ENCODE measurements at places on chromosomes 11 and 22.

DNA sequence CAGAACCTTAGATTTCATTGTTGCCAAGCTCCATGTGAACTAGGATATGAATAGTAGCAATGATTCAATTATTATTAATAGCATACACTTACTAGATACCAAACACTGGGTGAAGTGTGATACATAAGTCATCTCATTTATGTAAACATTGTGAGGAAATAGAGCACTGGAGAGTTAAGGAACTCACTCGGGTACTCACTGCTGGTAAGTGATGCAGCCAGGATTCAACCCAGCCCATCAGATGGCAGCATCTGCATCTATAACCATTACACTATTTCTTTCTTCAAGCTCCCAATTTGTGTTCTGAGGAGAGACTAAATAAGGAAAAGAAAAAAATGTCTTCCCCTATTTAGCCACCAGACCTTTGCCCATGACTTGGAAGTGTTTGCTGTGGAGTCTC, 10.2 kb upstream of the ALG8 start:
- no peak for DNase-seq

- no peak for DNase-seq
Measured at GRCh38 chr11:64633555-64634159, 42.6 kb downstream of the SLC22A12 start.

- DNase-seq, result no peak
Measured at GRCh38 chr11:123330948-123331347, 99.1 kb upstream of the GRAMD1B start.

DNA sequence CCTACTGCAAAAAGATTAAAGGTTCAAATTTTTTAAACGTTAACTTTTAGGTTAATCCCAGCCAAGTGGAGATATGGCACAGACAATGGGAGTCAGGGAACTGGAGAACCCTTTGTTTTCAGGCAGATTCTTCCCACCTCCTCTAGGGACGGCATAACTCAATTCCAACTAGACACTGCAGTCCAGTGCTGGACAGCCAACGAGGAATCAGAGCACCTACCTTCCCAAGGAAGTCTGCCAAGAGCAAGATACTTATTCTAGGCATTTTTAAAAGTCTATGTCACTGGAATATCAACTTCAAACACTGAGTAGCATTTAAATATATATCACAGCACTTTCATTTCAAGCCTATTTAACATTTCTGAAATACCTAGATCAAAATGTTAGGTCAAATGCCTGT, 7.3 kb downstream of the CADM1 start:
- no peak for DNase-seq

DNA sequence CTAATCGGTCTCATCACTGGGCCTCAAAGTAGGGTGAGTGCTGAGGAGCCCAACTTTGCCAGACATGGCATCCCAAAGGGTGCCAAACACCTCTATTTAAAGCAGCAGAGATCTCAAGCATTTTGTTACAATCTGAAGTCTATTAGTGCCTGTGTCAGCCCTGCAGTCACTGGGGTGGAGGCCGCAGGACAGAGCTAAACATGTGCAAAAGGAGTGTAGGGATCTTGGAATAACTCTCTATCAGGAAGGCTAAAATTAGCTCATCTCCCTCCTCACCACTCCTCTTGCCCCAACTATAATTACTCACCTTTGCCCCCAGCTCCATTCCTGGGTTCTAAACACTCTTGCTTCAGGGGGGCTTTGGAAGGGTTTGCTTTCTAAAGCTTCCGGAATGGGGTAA, 87.5 kb downstream of the TIMP3 start:
- DNase-seq, result no peak

DNA sequence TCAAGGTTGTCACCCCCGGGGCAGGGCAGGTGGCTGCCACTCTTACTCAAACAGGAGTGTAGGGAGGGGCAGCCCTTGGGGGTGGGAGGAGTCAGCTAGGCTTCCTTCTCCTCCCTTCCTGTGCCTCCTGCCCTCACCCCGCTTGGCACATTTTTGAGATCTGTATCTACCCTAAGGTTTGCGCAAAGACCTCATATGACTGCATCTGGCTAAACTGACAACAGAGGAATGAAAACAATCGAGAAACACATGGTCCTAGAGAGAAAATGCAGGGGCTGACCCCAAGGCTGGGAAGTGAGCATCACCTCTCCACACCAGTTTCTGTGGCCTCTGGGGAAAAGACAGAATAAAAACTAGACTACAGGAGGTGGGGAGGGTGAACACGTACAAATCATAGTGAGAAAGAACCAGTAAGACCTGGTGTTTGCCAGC, 28.1 kb downstream of the IGSF9B start:
- DNase-seq, result no peak

DNA sequence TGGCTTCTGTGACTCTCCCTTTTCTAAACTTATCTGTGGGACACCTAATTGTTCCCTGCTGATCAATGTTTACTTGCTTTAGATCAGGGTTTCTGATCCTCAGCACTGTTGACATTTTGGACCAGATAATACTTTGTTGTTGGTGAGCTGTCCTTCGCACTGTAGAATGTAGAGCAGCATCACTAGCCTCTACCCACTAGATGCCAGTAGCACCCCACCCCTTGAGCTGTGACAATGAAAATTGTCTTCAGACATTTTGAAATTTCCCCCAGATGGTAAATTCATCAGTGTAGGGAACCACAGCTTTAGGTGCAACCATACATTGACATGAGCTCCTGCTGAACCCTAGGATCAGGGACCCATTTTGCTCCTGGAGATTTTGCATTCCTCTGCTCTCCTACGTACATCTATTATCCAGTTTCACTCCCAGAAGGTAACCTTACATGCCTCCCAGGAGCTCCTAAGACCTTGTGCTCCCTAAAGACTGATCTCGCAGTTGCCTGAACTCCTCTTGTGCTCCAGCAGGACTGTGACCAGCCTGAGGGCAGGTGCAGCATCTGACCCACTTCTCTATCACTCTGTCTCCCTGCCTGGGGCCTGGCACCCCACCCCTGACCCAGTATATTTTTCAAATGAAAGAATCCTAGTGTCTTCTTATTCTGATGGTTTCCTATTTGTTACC, 107.8 kb downstream of the FAR1 start:
- DNase-seq, result no peak

DNA sequence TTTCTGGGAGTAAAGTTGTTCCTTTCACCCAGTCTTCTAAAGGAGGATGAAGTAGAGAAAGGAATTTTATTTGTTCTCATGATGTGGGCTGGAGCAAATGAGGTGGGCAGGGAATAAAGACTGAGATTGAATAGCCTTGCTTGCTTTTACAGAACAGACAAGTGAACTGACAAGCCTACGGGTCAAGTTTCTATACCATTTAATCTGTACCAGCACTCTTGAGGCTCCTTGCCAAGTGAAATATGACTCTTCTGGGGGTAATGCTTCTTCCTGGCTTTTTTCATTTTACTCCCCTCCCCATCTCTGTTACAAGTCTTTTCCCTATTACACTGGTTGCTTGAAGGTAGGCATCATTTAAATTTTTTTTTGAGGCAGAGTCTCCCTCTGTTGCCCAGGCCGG, 54.8 kb downstream of the CSTPP1 start:
- DNase-seq, result no peak

DNA sequence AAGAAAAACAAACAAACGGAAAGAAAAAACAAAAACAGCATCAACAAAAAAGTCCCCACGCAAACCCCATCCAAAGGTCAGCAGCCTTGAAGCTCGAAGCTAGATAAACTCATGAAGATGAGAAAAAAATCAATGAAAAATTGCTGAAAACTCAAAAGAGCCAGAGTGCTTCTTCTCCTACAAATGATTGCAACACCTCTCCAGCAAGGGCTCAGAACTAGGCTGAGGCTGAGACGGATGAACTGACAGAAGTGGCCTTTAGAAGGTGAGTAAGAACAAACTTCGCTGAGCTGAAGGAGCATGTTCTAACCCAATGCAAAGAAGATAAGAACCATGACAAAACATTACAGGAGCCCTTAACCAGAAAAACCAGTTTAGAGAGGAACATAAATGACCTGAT, 18.4 kb upstream of the FTH1 start:
- DNase-seq, result no peak

DNA sequence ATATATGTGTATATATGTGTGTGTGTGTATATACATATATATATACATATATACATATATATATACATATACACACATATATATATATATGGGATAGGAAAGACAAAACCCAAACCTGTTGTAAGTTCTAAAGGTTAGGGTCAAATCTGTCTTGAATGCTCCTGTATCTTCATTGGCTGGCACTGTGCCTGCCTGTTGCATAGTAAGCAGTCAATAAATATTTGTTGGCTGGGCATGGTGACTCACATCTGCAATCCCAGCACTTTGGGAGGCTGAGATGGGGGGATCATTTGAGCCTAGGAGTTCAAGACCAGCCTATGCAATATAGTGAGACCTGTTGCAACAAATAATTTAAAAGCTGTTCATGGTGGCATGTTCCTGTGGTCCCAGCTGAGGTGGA, 205.4 kb downstream of the DBX1 start:
- no peak for DNase-seq

DNA sequence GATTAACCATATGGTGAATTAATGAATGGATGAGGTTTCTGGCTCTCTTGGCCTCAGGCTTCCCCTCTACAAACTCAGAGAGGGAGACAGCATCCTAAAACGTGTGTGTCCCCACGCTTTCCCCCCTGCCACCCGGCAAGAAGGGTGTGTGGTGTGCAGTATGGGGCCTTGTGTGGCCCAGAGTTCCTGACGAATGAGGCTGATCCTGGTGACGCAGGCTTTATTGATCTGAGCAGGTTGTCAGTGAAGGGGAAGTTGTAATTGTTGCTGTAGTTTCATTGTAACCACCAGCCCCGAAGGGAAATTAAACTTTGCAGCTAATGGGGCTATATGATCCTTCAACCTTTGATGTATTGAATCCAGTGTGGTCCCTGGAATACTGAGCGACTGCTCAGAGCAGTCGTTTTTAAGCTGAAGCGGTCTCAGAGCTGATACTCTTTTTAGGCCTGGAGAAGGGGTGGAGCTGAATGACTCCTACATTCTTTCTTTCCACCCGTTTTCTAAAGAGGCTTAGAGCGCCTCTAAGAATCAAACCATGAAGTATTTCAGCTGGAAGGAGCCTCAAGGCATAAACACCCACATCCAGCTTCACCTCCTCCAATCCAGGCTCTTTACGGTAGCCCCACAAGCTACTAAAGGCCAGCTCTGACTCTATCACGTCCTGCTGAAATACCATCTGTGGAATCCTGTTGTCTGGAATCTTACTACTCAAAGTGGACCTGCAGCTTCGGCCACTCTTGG, 284.7 kb downstream of the MIAT start:
- no peak for DNase-seq

DNA sequence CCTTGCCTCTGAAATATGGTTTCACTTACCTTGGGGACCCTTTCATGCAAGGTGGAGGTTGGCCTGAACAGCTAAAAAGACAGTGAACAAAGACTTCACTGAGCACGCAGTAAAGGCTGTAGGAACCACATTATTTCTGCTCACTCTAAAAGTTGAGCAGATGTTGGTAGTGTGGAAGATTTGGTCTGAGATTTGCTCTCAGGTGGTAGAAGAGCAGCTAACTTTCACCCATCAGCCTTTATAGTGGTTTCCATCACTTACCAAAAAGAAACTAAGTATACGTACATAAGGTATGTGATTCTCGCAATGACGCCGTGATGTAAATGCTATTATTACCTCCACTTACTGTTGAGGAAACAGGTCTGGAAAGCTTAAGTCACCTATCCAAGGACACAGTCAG, 47.3 kb downstream of the PRR5L start:
- DNase-seq, result no peak

DNA sequence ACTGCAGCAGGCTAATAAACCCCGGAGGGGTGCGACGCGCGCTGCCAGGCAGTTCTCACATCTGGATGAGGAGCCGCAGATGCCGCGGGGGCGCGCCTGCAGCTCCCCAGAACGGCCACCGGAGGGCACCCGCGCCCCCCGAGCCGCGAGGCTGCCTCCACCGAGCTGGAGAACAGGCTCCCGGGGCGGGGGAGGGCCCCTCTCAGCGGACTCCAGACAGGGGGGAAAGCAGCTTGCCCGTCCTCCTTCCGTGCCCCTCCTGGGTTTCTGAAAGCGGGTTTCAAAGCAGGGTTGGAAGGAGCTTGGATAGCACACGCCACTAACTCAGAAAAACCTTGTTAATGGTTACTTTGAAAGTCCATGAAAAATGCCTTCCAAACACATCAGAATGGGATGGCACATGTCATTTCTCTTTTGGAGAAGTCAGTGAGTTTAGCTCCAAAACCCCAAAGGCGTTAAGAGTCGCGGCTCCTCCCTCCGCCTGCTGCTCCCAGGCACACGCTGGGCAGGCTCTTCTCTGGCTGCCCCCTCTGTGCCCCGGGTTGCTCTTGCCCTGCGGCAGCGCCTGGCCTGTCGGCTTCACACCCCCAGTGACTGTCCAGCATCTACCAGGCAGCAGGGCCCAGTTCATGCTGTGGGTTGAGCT, 317.8 kb downstream of the NTM start:
- DNase-seq, result no peak

GRCh38 chr11:124977006-124977405, 23.0 kb downstream of the CCDC15 start:
- DNase-seq, result no peak

DNA sequence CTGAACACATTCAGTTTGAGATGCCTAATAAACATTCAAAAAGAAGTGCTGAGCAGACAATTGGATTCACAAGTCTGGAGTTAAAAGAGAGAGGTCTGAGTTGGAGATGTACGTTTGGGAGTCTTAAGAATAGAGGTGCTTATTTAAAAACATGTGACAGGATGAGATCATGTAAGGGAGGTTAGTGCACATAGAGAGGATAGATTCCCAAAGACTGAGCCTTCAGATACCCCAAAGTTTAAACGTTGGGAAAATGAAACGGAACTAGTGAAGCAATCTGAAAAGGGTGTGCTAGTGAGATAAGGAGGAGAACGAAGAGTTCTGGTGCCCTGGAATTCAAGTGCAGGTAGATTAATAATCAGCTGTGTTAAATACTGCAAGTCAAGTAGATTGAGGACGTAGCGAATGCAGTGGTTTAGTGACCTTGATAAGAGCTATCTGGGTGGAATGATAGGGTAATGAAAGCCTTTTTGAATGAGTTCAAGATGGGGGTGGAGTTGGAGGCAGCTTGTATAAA, 63.7 kb downstream of the HIPK3 start:
- DNase-seq, result no peak

DNA sequence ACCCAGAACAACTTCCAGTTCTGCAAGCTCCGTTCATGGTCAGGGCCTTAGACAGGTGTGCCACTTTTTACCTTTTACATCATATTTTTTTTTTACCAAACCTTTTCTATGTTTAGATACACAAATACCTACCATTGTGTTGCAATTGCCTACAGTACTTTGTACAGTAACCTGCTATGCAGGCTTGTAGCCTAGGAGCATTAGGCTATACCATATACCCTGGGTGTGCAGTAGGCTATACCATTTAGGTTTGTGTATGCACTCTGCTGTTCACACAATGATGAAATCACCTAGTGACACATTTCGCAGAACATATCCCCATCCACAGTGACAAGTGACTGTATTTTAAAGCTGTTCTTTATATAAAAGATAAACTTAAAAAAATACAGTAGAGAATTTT, 29.6 kb downstream of the APIP start:
- DNase-seq, result no peak

GRCh38 chr11:9827708-9828107, 163.8 kb downstream of the SWAP70 start:
- DNase-seq, result no peak
